ENCODE measurements at places on chromosomes 11 and 22.

- no peak for DNase-seq
Observed at GRCh38 chr11:95295382-95296149, 64.6 kb upstream of the SESN3 start.

GRCh38 chr11:37442576-37442975 lies 844.5 kb upstream of the RAG2 start:
- no peak for DNase-seq

- DNase-seq = no peak
Observed at GRCh38 chr22:37546437-37547250, 13.6 kb upstream of the CDC42EP1 start.

- no peak for DNase-seq
Observed at GRCh38 chr22:39453765-39454378, 2.9 kb upstream of the MGAT3 start.

DNA sequence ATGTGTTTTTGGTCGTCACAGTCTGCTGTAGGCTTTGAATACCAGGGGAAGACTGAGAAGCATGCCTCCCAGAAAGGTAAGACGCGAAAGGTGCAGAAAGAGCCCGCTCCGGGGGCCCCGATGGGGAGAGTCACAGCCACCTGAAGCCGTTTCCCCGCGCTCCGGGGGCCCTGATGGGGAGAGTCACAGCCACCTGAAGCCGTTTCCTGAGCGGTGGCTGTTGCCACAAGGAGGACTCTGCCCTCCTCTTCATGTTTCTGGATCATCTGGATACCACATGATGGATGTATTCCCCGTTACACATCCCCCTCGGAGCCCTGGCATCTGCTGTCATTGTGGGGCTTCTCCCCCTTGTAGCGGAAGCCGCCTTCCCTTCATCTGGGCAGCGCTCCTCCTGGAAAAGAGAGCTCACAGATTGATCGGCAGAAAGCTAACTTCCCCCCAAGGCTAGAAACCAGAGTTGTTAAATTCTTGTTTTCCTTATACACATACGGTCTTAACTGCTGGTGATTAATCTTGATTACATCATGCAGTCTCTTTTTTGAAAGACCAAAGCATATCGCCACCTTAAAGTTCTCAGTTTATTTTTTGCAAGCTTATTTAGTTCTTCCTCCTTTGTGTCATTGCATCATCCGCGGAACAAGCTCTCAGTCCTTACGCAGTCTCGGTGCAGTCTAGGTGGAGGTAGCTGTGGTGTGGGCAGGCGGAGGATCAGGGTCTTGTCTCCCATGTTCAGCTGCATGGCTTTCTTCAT lies 17.5 kb downstream of the CTTN start:
- DNase-seq = no peak

DNA sequence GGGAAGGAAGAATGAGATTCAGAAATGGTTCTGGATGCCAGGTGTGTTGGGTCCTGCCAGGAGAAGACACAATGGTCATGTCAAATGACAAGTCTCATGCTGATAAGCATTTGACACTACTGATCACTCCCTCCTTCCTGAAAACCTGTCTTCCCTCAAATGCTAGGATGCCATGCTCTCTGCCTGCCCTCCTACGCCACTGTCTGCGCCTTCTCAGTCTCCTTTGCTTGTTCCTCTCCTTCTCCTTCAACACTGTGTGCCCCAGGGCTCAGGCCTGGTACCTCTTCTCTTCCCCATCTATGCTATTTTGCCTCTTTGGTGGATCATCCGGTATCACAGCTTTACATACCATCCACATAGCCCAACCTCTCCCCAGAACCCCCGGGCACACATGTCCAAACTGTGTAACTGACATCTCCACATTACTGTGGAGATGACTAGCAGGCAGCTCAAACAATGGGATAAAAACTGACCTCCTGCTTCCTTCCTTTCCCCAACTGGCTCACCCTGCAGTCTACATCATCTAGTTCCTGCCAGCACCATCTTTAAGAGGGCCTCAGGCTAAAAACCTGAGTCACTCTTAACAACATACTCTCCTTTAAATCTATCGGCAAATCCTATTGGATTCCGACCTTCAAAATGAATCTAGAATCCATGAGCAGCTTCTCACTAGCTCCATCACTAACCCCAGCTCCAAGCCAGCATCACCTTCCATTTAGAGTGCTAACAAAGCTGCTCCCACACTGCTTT lies 8.2 kb downstream of the AP1B1 start:
- DNase-seq = no peak

GRCh38 chr11:15223318-15223717 lies 108.6 kb downstream of the INSC start:
- DNase-seq = no peak

DNA sequence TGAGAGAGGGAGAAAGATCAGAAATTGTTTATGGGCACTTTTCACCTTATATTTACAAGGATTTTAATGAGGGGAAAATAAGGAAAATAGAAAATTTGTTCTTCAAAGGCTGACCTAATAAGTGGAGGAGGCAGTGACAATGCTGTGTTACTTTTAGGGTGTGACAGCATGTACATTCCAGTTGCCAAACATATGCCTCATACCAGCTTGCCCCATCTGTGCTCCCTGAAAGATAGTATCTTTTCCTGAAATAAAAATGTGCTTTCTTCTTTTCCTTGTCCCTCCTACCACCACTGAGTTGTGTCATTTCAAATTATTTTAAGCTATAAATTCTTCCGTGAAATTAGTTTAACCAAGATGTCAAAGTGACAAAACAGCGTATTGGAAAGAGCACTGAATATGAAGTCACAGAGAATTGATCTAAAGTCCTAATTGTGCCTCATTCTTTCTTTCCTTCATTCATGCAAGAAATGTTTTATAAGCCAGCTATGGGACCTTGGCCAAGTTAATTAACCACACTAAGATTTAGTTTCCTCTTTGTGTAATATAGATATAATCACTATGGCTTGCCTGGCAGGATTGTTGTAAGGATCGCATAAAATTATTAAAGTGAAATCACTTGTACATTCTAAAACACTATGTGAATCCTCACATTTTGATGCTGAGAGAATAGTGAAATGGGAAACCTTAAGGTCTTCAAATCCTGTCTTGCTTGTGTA lies 1307.5 kb upstream of the TENM4 start:
- DNase-seq = no peak

DNA sequence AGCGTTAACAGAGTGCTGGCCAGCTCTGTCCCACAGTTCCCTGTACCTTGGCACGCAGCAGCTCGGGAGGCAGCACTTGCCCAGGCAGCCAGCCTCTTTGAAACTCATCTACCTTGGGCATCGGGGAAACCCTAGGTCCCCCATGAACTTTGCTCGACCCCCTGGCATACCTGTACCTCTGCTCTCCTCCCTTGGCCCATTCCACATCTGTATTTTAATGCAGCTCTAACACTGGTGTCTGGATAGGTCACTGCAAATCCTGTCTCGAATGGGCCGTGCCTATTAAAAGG lies 304.1 kb downstream of the TBC1D22A start:
- no peak for DNase-seq

- no peak for DNase-seq
Observed at GRCh38 chr11:28833670-28834069, 725.5 kb downstream of the METTL15 start.

DNA sequence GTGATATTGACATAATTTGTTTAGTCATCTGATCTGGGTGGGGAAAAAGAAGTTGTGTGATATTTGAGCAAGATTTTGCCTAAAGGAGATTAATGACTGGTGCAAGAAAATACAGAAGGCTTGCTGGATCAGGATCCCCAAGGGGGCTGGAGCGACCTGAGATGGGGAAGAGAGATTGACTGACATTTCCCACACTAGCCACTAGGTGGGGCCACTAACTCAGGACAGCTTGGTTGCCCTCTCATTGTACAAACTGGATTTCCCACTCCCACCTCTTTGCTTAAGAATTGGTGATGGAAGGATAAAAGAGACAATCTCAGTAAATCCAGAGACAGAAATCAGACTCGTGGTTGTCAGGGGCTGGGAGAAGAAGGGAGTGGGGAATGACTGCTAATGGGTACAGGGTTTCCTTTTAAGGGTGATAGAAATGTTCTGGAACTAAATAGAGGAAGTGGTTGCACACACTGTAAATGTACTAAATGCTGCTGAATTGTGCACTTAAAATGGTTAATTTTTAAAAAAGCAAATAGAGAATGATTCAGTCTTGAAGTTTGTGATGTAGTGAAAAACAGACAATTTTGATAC lies 50.7 kb downstream of the CTTN start:
- DNase-seq = no peak

- no peak for DNase-seq
Observed at GRCh38 chr11:134471087-134471715, 59.2 kb upstream of the B3GAT1 start.

- no peak for DNase-seq
Observed at GRCh38 chr11:46294365-46295309, 17.2 kb downstream of the CREB3L1 start.

DNA sequence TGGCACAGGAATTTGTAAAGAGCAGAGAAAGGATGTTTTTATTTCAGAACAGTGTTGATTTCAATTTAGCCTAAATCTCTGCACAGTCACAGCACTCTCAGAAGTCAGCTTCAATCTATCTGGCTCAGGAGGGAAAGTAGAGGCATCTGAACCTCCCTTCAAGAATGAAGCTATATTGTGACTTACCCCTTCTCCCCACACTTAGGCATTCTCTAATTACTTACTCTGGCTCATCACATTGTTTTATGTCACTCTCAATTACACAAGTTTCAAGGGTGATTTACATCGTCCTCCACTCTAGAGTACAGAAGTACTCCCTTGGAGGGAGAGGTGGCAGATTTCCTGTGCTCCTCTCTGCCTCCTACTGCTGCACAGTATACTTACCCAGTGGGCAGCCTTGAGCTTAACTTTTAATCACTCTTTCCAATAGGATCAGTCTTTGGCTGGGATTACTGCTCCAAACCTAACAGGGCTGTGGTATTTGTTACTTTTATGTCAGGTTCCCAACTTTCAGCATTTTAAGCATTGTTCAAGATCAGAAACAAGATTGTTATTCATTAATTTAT lies 211.4 kb downstream of the AASDHPPT start:
- no peak for DNase-seq

- no peak for DNase-seq
Observed at GRCh38 chr22:23639661-23640060, 7.5 kb upstream of the DRICH1 start.

DNA sequence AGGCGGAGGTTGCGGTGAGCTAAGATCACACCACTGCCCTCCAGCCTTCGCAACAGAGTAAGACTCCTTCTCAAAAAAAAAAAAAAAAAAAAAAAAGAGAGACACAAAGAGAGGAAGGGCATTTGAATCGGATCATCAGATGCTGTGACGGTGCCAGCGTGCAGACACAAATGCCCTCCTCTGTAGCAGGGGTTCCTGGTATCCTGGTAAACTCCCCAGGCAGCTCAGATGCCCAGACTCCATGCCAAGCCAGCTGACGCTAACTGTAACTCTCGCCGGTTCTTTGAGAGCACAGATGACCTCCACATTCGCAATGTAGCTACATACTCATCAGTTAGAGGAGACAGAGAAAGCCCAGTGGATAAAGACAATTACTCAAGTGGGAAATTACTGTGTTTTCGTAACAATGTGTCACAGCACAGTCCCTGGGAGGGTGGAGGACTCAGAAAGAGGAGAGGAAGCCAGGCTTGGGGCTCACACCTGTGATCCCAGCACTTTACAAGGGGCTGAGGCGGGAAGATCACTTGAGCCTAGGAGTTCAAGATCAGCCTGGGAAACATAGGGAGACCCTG lies 153.1 kb downstream of the BRD1 start:
- no peak for DNase-seq

DNA sequence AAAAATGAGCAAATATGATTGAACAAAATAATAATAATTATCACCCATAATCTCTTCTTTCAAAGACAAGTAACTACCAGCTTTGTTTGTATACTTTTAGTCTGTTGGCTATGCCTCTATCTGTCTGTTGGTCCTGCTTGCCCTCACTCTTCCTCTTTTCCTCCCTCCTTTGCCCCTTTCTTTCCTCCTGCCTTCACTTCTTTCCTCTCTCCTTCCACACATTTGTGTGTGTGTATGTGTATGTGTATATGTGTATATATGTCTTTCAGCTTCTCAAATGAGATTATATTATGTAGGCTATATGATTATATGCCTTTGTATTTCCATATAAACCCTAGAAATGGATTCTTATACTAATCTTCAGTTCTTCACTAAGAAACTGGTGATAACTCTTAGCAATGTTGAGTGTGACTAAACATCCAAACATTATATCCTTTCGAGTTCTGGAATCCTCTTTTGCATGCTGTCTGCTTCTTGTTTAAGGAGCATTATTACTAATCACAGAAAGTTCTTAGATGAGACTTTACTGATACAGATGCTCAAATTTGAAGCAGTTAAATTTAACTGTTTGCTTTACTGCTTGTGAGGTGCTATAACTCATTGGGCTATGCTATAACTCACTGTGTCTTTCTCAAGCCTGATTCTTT lies 219.1 kb downstream of the TMEM135 start:
- DNase-seq = no peak

DNA sequence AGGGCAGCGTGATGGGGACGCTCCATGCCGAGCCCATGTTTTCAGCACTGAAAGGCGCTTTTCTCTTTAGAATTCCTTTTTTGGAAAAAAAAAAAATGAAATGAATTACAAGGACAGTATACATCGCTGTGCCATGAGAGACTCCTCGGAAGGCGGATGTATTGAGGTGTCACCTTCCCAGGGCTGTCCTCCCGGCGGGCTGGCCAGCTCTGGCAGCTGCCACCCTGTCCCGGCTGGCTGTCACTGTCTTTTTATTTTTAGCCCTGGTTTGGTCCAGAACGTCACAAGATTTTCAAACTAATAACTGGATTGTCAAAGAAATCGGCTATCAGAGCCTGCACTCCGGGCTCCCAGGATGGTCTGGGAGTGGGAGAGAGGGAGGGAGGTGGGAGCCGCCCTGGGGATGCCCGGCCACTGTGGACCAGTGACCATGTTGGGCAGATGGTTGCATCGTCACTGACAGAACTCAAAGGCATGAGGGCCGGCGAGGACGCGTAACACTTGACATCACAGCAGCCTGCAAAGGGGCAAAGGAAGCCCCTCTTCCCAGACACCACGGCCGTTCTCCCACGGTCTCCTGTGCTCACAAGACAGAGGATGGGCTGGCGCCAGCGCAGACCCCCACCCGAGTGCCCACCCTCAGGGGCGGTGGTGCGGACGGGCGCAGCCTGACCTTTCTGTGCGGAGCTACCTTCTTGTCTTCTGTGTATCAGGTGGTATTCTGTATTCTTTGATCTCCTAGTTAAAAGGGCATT lies 392.9 kb downstream of the TBC1D22A start:
- DNase-seq = no peak

- no peak for DNase-seq
Observed at GRCh38 chr11:61728066-61728939, 24.1 kb upstream of the MYRF start.

DNA sequence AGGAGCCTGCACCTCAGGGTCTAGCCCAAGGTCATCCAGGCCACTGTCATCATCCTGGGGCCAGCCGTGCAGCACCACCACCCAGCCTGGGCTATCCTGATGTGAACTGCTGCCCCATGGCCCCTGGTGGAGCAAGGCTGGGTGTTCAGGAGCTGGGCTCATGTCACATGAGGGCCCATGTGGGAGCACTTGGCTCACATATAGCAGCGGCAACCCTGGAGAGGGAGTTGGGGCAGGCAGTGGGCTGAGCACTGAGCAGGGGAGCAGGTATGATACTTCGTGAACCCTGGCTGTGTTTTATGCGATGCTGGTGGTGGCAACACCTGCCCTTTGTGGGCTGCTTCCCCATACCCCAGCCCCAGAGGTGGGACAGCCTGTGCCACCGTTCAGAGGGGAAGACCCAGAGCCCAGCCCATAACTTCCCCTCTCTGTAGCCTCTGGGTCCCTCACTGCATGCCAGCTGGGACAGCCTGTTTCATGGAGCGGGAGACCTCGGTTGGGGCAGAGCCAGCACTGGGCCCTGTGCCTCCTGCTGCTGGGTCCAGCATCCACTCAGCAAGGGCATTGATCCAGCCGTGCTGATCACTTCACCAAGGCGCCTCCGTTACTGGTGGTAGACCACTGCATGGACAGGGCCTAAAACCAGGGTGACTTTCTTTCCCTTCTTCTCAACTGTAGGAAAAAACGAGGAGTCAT lies 62.5 kb upstream of the SUSD2 start:
- DNase-seq = no peak
